Activated T-helper 1 cell treated with anti-CD3 and anti-CD28 coated beads, Interleukin-2, amount 50 U/mL, for 16 hours (primary cell): ENCODE measurements at places on chromosomes 12 and 14.

DNA sequence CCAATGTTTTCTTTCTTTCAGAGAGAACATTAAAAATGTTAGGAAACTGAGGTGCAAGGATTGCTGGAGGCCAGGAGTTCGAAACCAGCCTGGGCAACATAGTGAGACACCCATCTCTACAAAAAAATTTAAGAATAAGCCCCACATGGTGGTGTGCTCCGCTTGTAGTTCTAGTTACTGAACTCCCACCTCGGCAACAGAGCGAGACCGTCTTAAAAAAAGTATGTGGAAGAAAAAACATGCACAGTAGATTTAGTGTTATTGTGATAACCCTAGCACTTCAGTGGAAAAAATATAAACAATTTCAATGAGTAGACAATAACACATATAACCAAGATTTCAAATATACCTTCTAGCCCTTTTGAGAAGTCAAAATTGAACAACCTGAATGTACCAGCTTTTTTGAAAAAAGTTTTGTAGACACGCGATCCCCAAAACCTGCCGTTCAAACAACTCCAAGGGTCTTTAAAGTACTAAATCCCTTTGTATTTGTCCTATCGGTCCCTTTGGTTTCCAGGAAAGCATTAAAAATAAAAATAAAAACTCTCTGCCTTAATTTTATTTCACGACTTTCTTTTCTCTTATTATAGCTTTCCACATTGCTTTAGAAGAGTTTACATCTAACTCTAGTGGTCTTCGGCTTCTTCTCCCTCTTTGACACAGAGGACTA lies 1.0 kb upstream of the ANO6 start:
- no peak for DNase-seq

DNA sequence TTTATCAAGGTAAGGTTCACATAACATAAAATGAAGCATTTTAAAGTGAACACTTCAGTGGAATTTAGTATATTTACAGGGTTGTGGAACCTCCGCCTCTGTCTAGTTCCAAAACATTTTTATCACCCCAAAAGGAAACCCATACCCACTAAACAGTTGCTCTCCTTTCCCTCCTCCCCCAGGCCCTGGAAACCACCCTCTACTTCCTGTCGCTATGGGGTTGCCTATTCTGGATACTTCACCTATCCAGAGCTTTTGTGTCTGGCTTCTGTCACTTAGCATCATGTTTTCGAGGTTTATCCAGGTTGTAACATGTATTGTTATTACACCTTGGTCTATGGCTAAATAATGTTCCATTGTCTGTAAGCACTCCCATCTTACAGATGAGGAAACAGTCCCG lies 27.7 kb upstream of the ZFP36L1 start:
- DNase-seq: no peak

- no peak for DNase-seq
These were observed 9.1 kb upstream of the TBX5 start for GRCh38 chr12:114414866-114415524.

DNA sequence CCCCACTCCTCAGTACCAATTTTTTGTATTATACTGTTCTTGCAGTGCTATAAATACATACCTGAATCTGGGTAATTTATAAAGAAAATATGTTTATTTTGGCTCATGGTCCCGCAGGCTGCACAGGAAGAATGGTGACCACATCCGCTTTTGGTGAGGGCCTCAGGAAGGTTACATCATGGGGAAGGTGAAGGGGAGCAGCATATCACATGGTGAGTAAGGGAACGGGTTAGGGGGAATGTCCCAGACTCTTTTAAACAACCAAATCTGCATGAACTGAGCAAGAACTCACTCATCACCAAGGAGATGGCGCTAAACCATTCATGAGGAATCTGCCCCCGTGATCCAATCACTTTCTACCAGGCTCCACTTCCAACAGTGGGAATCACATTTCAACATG lies 40.0 kb downstream of the OSBPL8 start:
- DNase-seq: no peak

DNA sequence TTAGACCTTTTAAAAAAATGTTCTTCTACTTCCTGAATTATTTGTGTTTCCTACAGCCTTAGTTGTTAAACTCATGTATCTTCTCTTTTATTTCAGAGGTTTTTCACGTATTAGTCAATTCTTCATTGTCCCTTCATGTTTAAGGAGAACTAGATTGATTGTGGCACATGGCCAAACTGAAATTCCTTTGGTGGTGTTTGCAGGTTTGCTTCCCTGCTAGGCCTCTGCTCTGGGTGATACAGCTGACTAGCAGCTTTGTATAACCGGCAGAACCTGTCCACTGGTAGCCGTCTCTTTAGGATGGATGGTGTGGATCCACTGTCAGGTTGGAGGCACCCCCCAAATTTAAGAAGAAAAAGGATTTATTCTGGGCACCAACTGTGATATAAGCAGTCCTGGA lies 262.1 kb downstream of the FBXL14 start:
- no peak for DNase-seq

DNA sequence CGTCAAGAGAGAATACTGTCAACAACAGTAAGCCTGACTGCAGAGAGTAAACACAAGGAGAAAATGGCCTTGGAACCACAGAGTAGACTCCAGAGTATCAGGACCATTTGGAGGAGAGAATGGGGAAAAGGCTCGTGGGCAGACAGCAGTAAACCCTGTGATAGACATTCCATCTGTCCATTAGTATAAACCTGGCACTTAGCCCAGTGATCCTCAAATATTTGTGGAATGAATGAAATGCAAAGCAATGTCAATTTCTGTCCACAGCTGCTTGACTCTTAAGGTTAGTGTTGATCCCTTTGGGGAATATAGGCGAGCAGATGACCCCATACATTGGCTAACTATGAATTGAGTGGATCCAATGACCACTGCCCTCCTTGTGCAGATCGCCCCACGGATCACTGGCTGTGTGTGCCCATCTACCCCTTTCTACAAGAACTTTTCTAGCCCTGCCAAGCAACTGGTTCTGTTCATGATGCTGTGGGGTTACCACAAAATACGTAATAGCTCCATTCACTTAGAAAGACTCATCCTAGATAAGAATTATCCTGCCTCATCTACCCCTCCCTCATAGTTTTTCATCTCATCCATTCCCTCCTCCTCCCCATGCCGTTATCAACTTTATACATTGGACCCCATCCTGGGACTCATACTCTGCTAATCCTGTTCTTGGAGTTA lies 846.8 kb downstream of the NRXN3 start:
- no peak for DNase-seq

- DNase-seq: no peak
These were observed 10.0 kb upstream of the NR1H4 start for GRCh38 chr12:100463661-100464060.

DNA sequence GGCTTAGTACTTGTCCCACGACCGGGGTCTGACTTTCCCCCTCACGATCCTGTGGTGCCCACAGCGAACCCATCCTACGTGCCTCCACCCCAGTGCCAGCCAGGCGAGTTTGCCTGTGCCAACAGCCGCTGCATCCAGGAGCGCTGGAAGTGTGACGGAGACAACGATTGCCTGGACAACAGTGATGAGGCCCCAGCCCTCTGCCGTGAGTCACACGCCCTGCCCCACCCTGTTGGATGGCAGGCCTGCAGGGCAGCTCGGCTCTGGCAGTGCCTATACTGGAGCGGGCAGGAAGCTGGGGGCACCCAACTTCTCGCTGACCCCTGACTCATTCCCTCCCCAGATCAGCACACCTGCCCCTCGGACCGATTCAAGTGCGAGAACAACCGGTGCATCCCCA lies 18.3 kb upstream of the LRP1-AS start:
- no peak for DNase-seq

- no peak for DNase-seq
These were observed 9.4 kb downstream of the CDCA4 start for GRCh38 chr14:105011312-105011990.

DNA sequence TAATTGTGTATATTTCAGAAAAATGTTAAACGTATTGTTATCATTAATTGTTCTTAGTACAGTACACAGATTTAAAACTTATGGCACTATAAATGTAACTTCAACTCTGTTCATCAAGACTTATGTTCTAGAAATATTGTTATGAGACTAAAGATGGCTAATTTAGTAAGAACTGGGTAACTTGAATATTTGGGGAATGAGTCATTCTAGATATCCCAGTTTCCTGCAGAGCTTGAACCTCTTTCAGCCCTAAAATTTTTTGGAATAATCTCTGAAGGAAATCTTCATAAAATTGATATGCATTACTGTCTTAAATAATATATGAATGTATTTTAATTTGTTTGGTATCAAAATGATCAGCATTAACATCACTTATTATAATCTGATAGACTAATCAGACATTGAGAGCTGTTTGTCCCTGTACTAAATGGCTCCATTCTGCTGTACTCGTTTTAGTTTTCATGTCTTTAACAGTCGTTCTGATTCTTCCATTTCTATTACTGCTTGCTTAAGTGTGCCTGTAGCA lies 87.1 kb downstream of the VEZT start:
- no peak for DNase-seq

GRCh38 chr14:44029933-44030332 lies 477.1 kb downstream of the FSCB start:
- DNase-seq: no peak

DNA sequence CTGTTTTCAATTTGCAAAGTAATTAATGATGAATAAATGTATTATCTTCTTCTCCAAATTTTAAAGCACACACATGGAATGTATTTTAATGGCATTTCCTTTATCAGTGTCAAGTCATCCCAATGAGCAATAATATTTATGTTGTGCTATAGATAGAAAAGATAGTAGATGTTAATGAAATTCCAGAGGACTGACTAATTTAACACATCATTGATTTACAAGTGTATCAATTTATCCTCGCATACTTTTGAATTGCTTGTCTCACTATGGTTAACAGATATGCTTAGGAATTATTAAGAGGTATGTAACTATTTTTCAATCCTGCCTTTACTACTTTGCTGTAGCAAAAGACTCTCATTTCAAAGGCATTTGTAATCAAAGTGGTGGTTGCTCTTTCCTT lies 842.9 kb downstream of the SLC6A15 start:
- DNase-seq: no peak

- DNase-seq: no peak
These were observed 505.2 kb downstream of the RMST start for GRCh38 chr12:97967831-97968230.

GRCh38 chr12:89782807-89783206 lies 74.2 kb upstream of the ATP2B1 start:
- DNase-seq: no peak

DNA sequence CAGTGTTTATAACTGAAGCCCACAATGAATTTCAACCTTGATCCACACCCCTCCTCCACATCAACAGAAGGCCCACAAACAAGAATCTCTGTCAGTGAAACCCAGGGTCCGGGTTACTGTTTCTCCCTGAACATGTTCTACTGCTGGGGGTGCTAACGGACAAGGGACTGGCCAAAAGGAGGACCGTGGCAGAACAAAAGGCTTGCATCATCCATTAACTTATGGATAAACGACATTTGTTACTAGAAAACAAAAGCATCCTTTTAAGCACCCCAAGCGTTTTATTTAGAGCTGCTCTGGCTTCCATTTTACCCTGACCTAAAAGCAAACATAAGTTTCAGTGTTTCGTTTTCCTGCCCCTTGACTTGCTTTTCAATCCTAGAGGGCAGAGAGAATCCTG lies 32.2 kb downstream of the BRAP start:
- no peak for DNase-seq
